ENCODE measurements at places on chromosomes 13 and 19.
A peak's percentile ranks its signal among the peaks of the same experiment; 100 is the strongest.

- no peak for DNase-seq
These were observed 799 bp downstream of the PVR start for GRCh38 chr19:44644402-44645016.

DNA sequence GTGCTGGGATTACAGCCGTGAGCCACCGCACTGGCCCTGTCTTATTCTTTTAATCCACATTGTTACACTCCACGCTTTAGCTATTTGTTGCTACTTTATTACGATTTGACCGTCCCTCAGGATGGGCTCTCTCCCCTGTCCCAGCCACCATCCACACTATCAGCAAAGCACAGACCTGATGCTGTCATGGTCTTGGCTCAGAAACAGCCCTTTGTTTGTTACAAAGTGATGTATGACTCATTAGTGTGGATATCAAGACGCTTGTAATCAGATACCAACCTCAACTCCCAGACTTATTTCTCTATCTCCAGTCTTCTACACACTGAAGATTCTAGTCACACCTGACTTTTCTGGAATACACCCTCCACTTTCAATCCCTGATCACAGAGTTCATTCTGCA lies 84.6 kb upstream of the FREM2 start:
- DNase-seq: no peak

- no peak for DNase-seq
These were observed 145.5 kb downstream of the URI1 start for GRCh38 chr19:30087381-30088138.

DNA sequence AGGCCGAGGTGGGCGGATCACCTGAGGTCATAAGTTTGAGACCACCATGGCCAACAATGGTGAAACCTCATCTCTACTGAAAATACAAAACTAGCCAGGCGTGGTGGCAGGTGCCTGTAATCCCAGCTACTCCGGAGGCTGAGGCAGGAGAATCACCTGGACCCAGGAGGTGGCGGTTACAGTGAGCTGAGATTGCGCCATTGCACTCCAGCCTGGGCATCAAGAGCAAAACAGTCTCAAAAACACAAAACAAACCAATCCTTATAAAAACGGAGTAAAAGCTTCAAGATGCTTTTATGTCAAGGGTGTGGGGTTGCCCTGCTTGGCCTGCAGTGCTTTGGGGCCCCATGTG lies 7.2 kb downstream of the ACP4 start:
- DNase-seq: no peak

DNA sequence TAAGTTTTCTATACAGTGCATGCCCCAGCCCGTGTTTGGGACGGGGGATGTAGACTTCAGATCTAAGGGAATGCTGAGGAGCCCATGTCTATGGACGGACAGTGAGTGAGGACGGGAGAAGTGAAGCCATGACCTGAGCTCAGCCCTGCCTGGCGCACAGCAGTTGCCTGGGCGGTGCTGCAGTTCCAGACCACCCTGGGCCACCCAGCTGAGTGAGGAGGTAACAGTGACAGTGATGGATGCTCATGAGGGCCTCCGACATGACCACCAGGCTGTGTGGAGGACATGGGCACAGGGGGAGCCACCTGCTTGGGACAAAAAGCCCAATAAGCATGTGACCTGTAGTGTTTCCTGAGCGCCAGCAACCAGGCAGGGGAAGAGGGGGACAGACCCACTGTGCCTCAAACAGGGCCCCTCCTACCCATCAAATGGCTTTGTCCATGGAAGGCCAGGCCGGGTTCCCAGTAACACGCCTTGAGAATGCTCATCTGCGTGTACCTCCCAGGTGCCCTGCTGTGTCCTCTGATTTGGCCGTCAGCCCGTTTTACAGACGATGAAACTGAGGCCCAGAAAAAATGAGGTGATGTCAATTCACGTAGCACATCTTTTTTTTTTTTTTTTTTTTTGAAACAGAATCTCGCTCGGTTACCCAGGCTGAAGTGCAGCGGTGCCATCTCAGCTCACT lies 22.6 kb downstream of the NOSIP start:
- no peak for DNase-seq

GRCh38 chr13:98506322-98506721 lies 70.6 kb downstream of the STK24 start:
- no peak for DNase-seq

DNA sequence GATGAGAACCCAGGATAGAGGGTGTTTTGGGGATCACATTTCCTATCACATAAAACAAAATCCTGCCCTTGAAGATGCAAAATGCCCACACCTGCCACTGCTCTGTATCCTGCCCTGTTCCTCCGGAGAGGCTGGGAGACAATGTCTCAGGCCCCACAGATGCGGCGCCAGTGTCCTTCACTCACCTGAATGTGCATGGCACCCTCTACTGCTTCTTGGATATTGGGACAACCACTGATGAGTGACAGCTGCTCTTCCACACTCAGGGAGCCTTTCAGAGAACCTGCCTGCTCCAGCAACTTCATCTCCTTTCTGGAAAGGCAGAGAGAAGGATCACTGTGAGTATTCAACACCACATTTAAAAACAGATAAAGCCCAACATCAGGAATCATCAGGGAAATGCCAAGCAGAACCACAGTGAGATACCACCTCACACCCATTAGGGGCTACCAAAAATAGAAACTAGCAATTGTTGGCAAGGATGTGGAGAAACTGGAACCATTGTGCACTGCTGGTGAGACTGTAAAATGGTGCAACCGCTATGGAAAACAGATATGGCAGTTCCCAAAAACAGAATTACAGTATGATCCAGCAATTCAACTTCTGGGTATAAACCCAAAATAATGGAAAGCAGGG lies 36.4 kb downstream of the CRYL1 start:
- DNase-seq: peak; percentile 65

GRCh38 chr13:34256236-34256635 lies 438.3 kb downstream of the RFC3 start:
- no peak for DNase-seq

DNA sequence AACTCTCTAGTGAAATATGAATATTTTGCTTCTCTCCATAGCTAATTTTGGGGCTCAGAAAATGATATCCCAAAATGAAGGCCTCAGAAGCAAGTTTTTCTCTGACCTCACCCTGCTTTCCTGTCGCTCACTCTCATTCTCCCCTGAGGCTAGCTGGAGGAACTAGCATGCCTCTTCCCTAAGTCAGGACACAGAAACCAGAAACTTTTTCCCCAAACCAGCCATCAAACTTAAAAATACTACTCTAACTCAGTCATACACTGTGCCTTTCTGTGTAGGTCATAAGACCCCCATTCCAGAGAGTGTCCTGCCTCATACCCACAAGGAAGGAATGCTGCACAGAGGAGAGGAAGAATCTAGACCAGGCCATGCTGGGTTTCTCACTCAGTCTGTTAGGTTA lies 329.6 kb downstream of the PCDH20 start:
- no peak for DNase-seq

- no peak for DNase-seq
These were observed 154.2 kb downstream of the ZNF486 start for GRCh38 chr19:20321139-20321763.

DNA sequence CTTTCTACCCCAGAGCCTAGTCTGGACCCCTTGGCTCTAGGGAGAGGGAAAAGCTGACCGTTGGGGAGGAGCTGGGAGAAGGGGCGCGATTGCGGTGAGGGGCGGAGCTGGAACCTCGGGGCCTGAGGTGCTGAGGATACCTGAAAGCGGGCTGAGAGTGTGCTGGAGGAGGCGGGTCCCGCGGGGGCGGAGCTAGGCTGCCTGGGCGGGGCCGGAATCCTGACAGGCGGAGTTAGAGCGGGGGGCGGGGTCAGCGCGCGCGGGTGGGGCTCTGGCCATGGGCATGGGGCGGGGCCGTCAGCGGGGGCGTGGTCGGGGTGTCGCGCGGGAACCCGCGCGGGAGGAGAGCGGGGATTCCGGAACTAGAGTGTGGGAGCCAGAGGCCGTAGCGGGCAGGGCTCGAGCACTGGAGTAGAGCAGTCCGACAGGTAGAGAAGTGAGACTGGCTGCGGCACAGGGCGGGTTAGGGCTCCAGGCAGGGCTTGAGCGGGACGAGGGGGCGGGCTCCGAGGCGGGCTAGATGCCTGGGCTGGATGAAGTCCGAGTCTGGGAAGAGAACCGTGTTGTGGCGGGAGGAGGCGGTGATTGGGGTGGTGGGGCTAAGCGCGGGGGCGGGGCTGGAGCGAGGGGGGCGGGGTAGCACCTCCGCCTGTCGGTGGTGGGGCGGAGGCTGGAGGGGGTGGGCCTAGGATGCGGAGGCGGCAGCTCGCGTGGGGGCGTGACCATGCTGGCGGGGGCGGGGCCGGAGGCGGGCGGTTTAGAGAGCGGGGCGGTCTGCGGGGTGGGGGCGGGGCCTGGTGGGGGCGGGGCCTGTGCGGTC lies at the start of gene INAFM1:
INAFM1 (plus strand) TSS at position 815 of the 820 bp plus-strand sequence. CDS start 35 bp downstream, outside the sequence.
- peak; percentile 100 for DNase-seq

GRCh38 chr19:18776288-18776594 lies 14.9 kb downstream of the COMP start:
- DNase-seq: no peak

Measured in activated CD8-positive, alpha-beta memory T cell treated with anti-CD3 and anti-CD28 coated beads, Interleukin-2, amount 50 U/mL, for 48 hours (primary cell).